ENCODE measurements at places on chromosomes 5 and 9.

DNA sequence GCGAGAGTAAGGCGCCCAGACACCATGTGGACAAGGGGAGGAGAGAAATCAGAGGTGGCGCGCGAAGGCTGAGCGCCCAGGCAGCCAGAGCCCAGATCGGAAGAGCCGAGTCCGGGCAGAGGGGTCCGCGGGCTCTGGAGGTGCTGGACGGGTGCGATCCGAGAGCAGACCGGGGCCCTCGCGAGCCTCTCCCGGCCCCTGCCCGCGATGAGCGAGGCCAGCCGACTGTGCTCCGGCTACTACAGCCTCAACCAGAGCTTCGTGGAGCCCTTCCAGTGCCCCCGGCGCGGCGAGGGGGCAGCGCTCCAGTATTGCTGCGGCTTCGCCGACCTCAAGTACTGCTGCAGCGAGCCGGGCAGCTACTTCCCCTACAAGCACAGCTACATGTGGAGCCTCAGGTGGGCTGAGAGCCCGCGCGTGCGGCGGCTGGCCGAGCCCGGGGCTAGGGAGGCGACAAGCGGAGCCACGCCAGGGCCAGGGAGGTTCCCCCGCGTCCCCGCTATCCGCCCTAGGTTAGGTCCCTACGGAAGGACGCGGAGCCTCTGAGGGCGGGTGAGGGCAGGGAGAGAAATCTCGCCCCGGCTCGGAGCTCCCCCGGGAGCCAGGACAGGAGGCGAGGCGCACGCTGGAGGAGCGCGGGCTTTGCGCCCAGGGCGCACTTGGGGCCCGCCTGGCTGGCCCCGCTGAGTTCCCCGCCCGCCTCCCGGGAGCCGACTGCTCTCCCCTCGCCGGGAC, at the start of gene SHISAL2B:
Gene SHISAL2B, plus strand, starts transcription at position 87 of the 735 bp plus-strand sequence. Its CDS starts 121 bp downstream, at position 208.
- peak; percentile 16 for DNase-seq

DNA sequence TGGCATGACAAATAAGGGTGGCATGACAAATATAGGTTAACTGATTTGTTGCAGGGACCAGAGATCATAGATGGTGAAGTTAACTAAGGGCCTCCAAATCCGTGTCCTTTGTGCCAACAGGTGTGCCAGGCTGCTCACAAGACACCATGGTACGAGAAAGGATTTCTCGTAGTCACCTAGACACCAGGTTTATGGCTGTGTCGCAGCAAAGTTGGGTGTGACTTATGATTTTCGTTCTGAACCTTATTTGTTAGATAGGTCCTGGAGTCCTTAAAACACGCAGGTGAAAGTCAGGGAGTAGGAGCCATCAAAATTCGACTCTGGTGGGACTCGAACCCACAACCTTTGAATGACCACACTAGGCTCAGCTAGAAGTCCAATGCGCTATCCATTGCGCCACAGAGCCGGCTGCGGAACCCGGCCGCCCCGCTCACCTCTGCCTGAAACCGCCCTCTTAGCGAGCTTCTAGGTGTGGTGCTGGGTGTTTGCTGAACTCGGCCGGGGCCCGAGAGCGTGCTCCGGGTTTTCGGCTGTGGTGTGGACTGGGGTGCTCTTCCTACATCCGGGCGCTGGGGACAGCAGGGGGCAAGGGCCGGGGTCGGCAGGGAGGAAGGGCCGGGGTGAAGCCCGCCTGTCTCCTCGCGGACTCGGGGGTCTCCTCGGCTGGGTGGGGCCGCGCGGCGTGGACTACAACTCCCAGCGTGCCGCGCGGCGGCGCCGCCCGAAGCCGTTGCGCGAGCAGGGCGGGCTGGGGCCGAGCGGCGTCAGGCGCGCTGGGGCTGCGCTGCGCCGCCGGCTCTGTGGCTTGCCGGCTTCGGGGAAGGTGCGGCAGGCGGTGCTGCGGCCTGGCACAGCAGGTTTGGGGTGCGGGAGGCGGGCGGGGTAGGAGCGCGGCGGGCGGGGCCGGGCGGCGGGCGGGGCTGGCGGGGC, at the start of gene SLC27A4:
Gene SLC27A4, plus strand, starts transcription at position 767 of the 930 bp plus-strand sequence. CDS start 2,606 bp downstream, outside the sequence.
- DNase-seq: peak; percentile 48

DNA sequence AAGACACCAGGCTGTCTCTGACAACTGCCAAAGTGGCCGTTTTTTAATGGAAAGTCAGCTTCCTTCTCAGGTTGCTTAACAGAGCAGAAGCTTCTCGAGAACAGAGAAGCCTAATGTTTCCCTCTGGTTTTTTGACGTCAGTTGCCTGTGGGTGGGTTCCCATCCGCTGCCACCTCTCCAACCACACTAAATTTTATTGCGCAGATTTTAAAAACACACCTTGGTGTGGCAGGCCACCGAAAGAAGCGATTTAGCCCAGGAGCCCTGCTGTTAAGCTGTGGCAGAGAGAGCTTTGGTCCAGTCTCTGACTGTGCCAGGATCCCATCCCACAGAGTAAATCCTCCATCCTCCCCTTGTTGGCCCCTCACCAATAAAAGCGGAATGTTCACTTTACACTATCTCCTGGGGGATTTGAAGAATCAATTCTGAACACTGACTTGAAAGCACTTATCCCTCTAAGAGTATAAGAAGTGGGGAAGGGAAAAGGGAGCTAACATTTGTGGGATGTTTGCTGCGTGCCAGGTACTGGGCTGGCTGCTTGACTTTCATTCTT, 181.6 kb downstream of the AOPEP start:
- DNase-seq: no peak

DNA sequence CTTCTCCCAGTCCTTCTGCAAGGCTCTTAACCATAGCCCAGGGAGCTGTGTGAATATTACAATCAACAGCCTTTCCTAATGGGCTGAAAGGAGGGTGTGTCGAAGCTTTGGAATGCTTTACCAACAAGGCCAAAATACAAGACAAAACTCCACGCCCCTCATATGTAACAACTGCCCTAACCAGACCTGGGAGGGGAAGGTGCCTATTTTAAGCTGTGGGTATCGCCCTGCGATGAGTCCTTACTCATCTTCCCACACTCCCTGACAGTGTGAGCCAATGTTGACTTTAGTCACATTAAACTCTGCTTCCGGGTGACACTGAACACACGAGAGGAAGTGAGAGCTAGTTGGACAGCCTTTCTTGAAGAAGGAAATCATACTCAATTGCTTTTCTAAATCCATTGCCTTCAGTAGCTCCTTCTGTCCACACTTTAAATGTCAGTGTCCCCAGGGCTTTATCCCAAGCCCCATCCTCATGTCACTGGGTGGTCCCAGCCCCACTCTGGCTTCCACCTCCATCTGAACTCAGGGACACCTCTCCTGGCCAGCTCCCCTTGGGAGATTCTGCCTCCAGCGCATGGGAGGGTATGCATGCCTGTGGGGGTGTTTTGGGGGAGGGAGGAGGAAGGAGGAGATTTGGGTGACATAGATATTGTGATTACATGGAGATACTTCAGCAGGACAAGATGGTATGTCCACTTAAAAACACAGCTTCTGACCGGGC, 6.5 kb upstream of the TBC1D9B start:
- DNase-seq: no peak

DNA sequence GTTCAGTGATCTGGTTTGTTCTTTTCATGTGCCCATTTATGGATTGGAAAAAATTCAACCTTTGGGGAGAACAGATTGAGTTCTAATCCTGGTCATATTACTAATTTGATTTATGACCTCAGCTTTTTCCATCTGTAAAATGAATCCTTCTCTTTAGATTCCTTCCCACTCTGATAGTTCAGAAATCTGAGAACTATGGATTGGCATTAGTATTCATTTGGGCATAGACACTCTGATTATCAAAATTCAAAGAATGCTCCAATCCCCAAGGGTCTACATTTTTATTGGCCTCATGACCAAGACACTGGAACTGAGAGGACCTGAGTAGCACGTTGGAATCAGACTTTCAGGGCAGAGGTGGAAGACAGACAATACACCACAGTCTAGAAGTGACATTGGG, 405.9 kb upstream of the PAPPA start:
- no peak for DNase-seq

DNA sequence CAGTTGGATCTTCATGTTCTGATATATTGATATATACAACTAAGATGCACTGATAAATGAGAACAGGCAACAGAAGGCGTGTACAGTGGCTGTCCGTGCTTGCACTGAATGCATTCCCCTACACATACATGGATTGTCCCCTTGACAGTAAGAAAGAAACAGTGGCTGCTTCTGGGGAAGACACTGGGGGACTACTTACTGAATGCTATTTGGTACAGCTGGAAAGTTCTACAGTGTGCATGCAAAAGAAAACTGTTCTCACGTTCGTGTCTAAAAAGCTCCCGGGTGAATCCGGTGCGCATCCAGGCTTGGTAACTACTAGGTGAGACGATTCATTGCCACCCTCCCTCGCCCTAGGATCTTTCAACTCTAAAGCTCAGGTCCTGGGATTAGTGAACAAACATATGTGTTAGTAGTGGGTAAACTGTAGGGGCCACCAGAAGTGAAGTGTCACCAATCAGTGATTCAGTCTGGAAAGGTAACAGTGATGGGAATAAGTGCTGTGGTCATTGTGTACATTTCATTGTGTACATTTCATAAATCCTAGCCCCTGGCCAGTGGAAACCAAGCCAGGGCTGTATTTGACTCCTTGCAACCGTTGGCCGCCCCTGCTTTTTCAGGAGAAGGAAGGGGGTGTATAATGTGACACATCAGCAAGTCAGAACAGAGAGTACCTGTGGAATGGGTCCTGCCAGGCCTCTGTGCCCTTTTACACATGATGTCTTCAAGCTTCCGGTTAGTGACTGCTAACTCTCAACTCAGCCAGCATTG, 46.3 kb upstream of the BOD1 start:
- DNase-seq: no peak

DNA sequence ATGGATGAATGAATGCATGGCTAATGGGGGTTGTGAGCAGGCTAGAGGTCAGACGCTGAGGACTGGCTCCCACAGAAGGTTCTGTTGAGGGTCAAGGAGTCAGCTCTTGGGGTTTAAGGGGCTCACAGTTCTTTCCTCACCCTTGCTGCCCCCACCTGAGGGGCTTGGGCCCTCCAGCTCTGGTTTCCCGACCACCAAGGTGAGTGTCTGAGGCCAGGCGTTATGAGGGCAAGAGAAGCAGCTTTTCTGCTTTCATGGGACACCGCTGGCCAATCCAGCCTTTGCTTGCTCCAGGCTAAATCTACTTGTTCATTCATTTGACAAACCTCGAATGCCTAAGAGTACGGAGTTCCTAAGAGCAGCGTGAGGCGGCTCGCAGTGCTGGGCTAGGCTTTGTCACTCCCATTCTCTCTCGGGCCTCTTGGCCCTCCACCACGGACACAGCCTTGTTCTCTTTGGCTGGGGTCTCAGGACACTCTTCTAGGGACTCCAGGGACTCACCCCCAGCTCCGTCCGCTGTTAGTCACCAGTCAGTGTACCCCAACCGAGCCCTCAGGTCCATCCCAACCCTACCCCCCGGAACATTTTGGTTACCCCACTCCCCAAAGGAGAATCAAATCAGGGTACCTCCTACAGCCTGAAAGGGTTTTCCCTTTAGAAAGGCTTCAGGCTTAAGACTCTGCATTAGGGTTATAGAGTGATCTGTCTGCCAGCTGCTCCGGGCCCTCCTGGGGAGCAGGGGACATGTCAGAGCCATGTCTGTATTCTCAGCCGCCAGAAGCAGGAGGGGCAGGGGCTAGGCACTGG, 210.1 kb upstream of the MVB12B start:
- DNase-seq: no peak

GRCh38 chr5:150116667-150117400, 30.5 kb upstream of the CSF1R start:
- DNase-seq: no peak

DNA sequence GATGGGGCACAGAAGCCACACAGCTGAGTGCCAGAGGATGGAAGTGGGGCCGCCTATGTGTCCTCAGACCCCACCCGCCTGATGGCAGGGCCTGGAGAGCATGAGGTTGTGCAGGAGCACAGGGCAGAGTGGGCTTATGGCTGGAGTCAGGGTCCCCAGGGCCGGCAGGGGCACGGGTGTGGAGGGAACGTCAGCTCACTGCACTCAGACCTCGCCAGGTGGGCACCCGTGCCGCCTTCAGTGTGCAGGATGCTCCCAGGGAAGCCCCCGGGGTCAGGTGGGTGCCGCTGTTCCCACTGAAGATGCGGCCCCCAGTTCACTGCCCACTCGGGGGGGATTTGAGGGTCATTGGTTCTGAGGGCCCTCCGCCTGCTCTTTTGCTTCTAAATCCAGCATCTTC, 34.9 kb downstream of the EXOC3 start:
- DNase-seq: no peak

Data from dermis microvascular lymphatic vessel endothelial cell (primary cell).